ENCODE measurements at places on chromosomes 6 and 20.

DNA sequence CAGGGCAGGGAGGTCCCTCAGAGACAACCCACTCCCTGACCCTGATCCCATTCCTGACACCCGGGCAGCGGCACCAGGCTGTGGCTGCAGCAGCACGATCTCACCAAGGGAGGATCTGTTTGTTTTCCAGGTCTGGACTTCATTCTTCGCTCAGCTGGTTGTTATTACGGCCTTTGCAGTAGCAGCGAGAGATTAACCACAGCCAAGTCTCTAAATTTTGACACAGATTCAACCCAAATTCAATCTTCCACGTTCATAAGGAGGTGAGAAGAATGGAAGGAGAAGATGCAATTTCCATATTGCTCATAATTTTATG lies 91.1 kb upstream of the THBS2 start:
- no peak for DNase-seq

DNA sequence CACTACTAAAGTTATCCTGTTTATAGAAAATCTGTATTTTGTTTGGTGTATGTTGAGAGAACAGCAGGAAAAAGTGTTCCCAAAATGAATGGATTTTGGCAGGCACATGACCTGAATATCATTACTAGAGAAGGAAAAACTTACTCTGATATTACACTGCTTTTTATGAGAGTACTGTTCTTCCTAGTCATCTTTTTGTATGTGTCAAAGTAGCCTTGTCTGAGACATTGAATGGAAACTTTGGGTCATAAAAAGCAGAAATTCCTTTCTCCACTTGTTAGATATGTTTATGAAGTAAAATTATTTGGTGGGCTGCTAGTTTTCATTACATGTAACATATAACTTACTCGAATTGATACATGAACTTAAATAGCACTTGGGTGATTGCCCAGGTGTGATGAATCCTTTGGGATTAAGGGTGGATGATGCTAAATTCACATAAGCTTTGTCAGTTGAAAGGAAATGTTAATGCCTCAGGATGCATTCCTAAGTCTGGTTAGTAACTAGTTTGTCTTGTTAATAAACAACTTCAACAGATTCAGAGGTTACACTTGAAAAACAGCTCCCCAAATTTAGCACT lies 206.7 kb downstream of the CENPW start:
- DNase-seq = no peak

GRCh38 chr6:68059899-68060298 lies 575.2 kb upstream of the ADGRB3 start:
- DNase-seq = no peak

- DNase-seq = no peak
These were observed 103.6 kb downstream of the JPH2 start for GRCh38 chr20:44083220-44083933.

DNA sequence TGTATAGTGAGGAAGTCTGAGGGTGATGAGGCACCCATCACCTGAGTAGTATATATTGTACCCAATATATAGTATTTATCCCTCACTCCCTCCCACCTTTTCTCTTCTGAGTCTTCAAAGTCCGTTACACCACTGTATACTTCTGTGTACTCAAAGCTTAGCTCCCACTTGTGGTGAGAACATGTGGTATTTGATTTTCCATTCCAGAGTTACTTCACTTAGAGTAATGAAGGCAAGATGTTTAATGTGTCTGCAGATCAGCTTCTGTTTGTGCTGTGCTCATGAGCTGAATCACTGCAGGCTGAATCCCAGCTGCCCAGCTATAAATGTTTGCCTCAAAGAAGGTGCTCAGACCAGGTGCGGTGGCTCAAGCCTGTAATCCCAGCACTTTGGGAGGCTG lies 139.3 kb upstream of the FOXA2 start:
- DNase-seq = no peak

DNA sequence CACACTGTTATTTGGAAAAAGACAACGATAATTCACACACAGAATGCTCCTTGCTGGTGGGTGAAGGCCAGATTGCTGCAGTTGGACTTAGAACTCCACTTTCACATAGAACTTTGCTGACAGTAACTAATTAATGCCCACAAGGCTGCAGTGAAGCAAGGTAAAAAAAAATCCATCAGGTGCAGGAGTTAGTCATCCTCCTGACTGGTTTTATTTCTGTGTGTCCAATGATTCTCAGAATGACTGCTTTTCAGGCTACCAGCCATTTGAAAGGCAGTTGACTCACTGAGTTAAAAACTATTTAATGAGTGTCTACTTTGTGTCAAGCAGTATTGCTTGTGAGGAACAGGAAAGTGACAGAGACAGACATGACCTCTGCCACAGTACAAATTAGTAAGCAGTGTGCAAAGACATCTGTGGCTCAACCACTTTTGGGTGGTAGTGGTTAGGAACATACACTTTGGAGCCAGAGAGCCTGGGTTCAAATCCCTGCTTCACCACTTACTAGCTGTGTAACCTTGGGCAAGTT lies 41.9 kb downstream of the ELOVL5 start:
- no peak for DNase-seq

DNA sequence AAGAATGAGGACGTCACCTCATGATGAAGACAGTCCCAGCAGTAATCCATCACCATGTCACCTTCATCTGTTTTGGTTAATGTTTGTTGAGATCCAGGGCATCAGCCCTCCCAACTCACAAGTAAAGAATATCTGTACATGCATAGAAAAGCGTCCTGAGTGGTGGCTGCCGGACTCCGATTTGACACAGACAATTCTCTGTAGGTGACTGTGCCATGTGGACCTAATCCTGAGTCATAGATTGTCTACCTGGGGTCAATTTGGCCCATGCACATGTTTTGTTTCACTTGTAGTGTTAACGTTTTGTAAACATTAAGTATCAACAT lies 168.4 kb upstream of the UST start:
- DNase-seq = no peak

GRCh38 chr20:4883546-4883945 lies 117.8 kb downstream of the SLC23A2 start:
- DNase-seq = no peak

DNA sequence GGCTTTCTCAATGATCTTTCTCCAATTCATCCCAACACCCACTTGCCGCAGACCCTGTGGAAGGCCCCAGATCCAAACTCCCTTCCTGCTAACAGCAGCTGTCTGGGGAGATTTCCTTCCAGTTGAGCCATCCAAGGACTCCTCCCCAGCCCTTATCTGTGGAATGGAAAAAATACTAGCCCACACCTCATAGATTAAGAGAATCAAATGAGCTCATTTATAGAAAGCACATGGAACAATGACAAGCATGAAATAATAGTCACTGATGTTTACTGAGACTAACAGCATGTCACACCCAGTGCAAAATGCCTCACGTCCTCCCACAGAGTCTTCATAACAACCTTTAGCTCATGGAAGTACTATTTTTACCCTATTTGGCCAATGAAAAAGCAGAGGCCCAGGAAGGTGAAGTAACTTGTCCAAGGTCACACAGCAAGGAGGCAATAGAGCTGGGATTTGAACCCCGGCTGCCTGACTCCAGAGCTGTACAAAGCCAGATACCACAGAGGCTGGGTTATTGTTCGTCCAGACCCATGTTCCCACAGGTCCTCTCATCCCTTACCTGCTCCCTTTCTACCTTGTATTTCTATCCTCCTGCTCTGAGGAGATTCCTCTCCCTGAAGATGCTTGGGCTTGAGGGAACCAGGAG lies 23.4 kb upstream of the PTGIS start:
- DNase-seq = no peak

DNA sequence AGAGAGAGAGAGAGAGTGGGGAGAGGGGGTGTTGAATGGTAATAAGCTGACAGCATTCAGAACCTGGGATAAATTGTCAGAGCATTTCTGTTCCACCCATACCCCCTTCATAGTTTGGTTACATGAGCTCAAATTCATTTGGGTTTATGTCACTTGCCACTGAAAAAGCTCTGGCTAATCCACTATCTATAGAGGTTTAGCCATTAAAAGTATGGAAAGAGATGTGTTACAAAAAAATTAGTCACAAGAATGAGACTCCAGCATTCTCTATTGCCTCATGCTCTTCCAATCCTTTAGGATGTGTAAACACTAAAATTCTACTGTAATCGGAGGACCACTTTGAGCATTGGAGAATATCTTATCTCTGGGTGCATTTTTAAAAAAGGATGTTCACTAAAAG lies 297.6 kb upstream of the TCF21 start:
- no peak for DNase-seq

GRCh38 chr6:79570129-79571029 lies 33.1 kb upstream of the LCA5 start:
- no peak for DNase-seq

DNA sequence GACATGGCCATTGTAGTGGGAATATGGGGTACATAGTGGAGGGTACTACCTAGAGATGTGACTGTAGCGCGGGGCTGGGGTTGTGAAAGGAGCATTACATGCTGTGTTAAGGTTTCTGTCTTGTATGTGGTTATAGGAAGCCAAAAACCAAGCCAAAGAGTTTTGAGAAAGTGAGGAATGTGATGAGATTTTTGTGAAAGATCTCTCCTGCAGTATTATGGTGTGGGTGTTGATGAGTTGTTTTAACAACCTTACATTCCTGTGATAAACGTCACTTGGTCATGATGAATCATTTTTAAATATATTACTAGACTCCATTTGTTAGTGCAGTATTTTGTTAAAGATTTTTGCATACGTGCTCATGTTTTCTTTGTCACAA lies 48.9 kb downstream of the ZFAND3 start:
- DNase-seq = no peak

- DNase-seq = no peak
These were observed 171.0 kb upstream of the CCN2 start for GRCh38 chr6:132122176-132122575.

DNA sequence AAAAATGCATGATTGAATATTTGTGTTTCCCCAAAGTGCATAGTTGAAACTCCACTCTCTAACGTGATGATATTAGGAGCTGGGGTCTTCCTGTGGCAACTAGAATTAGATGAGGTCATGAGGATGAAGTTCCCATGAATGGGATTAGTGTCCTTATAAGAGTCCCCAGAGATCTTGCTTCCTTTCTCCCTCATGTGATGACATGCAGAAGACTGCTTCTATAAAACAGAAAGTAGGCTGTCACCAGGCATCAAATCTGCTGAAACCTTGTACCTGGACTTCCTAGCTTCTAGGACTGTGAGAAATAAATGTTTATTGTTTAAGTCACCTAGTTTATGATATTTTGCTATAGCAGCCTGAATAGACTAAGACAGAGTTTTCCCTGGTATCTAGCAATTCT lies 586.5 kb upstream of the EPHA7 start:
- no peak for DNase-seq

DNA sequence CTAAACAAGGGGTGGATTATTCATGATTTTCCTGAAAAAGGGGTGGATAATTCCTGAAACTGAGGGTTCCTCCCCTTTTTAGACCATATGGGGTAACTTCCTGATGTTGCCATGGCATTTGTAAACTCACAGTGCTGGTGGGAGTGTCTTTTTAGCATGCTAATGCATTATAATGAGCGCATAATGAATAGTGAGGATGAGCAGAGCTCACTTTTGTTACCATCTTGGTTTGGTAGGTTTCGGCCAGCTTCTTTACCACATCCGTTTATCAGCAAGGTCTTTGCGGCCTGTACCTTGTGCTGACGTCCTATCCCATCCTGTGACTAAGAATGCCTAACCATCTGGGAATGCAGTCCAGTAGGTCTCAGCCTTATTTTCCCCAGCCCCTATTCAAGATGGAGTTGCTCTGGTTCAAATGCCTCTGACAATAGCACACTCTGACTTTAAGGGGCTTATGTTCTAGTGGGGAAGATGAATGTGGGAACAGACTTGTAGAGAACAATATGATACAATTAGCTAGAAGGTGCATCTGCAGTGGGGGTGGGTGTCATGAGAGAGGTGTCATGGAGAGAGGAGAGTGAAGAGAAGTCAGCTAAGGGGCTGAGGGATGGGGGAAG lies 4.2 kb upstream of the GPR31 start:
- no peak for DNase-seq

DNA sequence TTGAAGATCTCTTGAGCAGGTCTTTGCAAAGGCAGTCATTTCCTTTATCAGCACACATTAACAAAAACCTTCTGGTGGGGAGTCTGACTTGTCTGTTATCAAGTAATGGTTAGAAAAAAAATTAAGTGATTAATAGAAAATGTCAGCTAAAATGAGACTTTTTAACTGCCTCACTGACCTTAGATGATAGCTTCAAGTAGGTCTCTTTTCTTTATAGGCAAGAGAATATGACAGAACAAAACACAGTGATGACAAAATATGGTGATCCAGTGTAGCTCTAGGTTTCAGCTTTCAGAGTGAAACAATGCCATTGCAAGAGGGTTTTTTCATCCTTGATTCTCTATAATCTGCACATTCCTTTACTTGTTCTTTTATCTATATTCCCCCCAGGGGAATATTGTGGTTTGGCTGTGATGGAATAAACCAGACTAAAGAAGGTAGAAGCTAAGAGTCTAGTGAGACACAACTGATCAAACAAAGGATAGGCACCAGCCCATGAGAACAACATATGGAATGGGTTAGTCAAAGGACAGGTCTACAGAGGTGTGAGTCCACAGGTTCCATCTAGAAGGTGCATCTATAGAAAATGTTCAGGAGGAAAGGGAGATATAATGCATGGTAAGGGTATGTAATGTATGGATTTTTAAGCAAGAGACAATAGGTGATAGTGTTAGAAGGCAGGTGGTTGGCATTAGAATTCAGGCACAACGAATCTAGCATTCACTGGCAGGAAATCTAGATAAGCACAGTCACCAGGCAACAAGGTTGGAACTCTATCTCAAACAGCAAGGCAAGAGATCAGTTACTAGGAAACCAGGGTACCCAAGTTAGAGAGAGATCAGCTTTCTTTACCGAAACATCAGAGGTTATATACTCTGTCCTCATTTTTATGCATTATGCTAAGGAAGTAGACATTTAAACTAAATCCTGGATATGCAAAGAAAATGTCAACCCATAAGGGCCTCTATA lies 228.9 kb upstream of the SMLR1 start:
- no peak for DNase-seq

- DNase-seq = no peak
These were observed 14.7 kb upstream of the TAF4 start for GRCh38 chr20:62080249-62080990.

DNA sequence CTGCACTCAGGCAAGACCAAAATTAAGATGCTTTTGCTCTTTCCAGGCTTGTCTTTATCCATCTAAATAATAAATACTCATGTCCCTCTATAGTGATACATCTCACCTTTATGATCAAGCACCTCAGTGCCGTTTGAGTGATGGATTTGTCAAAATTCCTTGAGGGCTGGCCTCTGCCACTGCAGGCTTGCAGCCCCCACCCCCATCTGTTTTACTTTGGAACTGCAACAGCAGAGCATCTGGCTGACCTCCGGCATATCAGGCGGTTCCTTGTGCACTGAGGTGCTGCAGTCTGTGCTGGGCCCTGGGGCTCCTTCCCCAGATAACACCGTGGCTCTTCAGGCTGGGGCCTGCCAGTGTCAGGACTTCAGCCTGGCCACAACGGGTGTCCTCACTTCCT lies 386.9 kb downstream of the CDH26 start:
- DNase-seq = no peak

GRCh38 chr20:38143646-38144554 lies 21.2 kb downstream of the TGM2 start:
- no peak for DNase-seq
